ENCODE measurements at places on chromosomes 7 and 10. TPM values are rescaled to one million over a fixed set of nuclear protein-coding genes. Genes with fewer than 3 reads are reported as not detected.
A peak's percentile ranks its signal among the peaks of the same experiment; 100 is the strongest.

DNA sequence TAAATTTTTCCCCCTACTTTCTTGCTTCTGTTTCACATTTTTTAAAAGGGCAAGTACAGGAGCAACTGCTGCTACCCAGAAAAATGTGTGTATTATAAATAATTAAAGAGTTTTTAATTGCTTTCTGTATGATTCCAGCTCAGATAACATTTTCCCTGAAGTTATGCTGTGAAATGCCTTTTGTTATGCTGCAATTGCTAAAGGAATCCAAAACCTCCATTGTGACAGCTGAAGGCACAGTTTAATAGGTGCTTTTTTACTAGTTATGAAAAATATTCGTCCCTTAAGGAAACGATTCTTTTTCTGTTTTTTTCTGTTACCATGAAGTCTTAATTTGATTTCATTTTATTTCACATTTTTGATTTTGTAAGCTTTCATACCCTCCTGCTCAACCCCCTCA lies 83.2 kb downstream of the ZNRF2 start:
- peak overlapping the region; percentile 4 for H3K4me3 ChIP-seq
- peaks cover 38% of the 10 kb centered on the region for H3K4me1 ChIP-seq
- H3K27me3 ChIP-seq, result no peaks in the 10 kb centered on the region
- peak overlapping the region; percentile 76 for H3K27ac ChIP-seq
- DNase-seq, result peak; percentile 18

DNA sequence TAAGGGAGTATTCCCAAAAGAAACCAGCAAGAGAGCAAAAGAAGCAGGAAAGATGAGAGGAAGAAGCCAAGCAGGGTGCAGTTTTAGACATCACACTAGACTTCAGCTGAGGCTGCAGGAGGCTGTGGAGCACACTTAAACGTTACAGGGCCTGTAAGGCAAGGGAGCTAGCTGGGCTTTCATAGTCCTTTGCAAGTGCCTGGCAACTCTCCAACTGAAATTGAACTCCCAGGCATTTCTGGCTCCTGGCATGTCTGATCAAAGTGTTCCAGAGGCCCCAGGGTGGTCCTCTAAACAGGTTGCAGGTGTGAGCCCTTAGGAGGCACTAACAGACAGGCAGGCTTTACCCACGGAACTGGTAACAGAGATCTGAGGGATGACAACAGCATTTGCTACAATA lies 750.2 kb downstream of the XPNPEP1 start:
- H3K27ac ChIP-seq, result no peak overlapping the region
- no peak overlapping the region for H3K4me3 ChIP-seq
- no peaks in the 10 kb centered on the region for H3K36me3 ChIP-seq
- no peaks in the 10 kb centered on the region for H3K27me3 ChIP-seq

DNA sequence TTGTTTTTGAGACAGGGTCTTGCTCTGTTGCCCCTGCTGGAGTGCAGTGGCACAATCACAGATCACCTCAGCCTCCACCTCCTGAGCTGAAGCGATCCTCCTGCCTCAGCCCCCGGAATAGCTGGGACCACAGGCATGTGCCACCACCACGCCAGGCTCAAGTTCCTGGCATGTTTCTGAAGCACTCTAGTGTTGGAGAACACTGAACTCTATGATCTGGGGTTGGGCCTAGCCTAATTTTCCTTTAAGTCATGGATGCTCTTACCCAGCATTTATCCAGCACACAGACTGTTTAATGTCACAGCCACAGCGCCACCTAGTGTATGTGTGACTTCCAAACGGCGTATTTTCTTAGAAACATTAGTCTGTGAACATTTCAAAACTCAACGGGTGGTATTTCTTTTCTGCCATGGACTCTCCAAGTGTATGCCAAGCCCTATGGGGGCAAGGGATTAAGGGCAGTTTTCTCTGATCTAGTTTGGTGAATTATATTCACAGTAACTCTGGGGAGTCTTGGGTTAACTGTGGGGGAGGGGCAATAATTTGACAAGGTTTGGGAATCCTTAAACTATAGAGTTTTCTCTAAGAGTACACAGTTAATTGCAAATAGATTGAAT lies 91.8 kb downstream of the CREM start:
- H3K27me3 ChIP-seq, result no peaks in the 10 kb centered on the region
- H3K36me3 ChIP-seq, result no peaks in the 10 kb centered on the region
- DNase-seq, result peak; percentile 94
- H3K4me1 ChIP-seq, result peaks cover 37% of the 10 kb centered on the region
- H3K4me3 ChIP-seq, result no peak overlapping the region

DNA sequence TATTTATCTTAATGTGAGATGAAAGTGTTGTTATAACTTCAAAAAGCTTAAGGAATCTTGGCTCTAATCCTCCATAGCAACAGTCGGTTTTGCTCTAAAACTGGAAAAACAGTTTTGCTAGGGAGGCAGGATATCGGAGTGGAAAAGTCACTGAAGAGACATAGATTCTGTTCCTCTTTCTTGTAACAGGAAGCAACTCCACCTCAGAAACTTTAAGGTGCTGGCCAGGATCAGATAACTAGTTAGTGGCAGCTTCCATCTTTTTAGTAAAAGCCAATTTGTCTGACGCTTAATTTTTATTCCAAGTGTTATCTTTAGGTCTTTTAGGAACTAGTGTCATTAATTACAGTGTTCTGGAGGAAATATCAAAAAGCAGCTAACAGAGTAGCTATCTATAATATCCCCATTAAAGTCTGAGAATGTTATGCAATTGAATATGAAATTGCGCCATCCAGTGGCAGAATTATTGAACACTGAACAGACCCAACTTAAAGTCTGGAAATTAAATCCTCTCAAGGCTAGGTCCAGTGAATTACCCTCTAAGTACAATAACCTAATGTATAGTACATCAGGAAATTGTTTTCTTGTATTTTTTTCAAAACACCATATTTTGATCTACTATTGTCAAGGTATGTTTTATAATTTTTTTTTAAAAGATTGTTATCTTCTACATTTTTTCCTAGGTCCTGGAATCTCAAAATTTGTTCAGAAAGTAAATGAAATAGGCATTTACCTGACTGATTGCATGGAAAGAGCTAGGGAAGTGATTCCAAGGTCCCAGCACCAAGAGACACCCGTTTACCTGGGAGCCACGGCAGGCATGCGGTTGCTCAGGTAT lies 65.9 kb upstream of the CC2D2B start:
- peak; percentile 74 for DNase-seq
- no peaks in the 10 kb centered on the region for H3K4me1 ChIP-seq
- H3K4me3 ChIP-seq, result no peak overlapping the region
- no peaks in the 10 kb centered on the region for H3K27me3 ChIP-seq
- no peak overlapping the region for H3K27ac ChIP-seq

GRCh38 chr10:132334631-132335188 lies 2.7 kb downstream of the LRRC27 start:
- H3K27me3 ChIP-seq, result no peaks in the 10 kb centered on the region
- H3K4me1 ChIP-seq, result no peaks in the 10 kb centered on the region
- no peak for DNase-seq
- no peak overlapping the region for H3K4me3 ChIP-seq
- H3K27ac ChIP-seq, result no peak overlapping the region

DNA sequence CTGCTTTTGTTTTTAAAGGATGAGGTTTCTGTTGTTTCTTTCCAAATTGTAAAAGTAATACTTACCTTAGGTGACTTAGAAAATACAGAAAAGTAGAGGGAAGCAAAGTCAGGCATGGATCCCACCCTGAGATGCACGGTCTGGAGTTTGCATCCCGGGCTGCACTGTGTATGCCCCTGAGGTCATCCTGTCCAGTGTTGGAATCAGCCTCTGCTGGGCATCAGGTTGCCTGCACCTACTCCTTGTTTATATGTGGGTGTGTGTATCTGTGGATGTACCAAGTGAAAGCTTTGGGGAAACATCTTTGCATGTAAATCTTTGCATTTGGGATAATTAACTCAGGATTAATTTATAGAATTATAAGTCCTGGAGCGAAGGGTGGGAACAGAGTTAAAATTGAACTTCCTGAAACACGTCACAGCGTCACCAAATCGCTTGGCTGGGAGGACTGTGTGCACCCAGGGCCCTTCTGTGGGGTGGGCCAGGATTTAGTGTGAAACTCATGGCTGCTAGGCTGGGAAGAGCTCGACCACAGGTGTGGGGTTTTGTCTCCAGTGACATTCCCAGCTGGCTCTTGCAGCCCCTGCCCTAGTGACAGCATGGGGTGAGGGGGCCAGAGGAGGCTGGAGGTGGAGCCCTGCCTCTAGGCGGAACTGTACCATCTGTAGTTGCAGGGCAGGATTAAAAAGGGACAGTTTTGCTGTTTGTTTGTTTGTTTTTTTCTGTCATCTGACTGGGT lies 27.9 kb downstream of the GTF2IRD1 start:
- H3K36me3 ChIP-seq, result peaks cover 6% of the 10 kb centered on the region
- DNase-seq, result peak; percentile 66
- H3K27ac ChIP-seq, result peak overlapping the region; percentile 74
- peaks cover 66% of the 10 kb centered on the region for H3K4me1 ChIP-seq
- H3K4me3 ChIP-seq, result no peak overlapping the region

- H3K36me3 ChIP-seq, result peaks cover 8% of the 10 kb centered on the region
- H3K4me3 ChIP-seq, result no peak overlapping the region
- H3K4me1 ChIP-seq, result no peaks in the 10 kb centered on the region
Observed at GRCh38 chr7:135428879-135429278, 81.0 kb downstream of the CNOT4 start.

- no peaks in the 10 kb centered on the region for H3K36me3 ChIP-seq
- DNase-seq, result no peak
- H3K27me3 ChIP-seq, result no peaks in the 10 kb centered on the region
- H3K27ac ChIP-seq, result no peak overlapping the region
- no peak overlapping the region for H3K4me3 ChIP-seq
Observed at GRCh38 chr10:45545150-45545549, 127.4 kb downstream of the ZFAND4 start.

DNA sequence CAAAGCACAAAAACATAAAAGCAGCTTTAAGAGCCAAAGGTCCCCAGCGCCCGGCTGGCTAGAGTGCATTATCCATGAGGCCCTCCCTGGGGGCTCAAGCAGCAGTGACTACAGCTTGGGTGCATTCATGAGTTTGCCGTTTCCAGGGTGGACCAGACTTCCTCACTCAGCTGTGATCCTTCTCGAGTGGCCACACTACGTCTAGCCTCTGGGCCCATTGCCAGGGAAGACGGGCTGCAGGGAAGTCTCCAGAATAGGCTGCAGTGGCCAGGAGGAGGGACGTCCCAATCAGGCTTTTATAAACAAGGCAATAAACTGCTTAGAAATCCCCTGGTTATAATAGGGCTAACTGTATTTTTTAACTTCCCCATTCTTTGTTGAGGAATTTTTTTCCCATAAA lies 89.4 kb upstream of the C1QL3 start:
- no peaks in the 10 kb centered on the region for H3K4me1 ChIP-seq
- H3K27me3 ChIP-seq, result no peaks in the 10 kb centered on the region
- H3K36me3 ChIP-seq, result no peaks in the 10 kb centered on the region
- DNase-seq, result no peak
- no peak overlapping the region for H3K4me3 ChIP-seq
- H3K27ac ChIP-seq, result no peak overlapping the region

DNA sequence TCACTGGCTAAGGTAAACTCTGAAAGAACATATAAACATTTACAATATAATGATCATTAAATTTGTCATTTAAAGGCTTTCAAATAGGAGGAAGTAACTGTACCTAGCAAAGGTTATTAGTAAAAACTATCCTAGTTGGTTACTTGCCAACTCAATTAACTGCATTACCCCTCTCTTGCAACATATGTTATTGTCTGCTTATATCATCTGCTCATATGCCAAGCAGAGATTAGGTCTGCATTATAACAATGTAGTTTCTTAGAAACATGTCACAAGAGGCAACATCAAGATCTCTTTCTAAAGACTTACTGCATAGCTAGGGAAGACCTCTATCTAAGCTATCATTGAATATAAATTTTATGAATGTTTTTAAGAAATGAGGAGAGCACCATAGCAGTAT lies 132.5 kb downstream of the RELN start:
- H3K27ac ChIP-seq, result no peak overlapping the region
- no peak overlapping the region for H3K4me3 ChIP-seq
- DNase-seq, result no peak
- H3K4me1 ChIP-seq, result peaks cover 9% of the 10 kb centered on the region
- no peaks in the 10 kb centered on the region for H3K27me3 ChIP-seq
- H3K36me3 ChIP-seq, result no peaks in the 10 kb centered on the region

DNA sequence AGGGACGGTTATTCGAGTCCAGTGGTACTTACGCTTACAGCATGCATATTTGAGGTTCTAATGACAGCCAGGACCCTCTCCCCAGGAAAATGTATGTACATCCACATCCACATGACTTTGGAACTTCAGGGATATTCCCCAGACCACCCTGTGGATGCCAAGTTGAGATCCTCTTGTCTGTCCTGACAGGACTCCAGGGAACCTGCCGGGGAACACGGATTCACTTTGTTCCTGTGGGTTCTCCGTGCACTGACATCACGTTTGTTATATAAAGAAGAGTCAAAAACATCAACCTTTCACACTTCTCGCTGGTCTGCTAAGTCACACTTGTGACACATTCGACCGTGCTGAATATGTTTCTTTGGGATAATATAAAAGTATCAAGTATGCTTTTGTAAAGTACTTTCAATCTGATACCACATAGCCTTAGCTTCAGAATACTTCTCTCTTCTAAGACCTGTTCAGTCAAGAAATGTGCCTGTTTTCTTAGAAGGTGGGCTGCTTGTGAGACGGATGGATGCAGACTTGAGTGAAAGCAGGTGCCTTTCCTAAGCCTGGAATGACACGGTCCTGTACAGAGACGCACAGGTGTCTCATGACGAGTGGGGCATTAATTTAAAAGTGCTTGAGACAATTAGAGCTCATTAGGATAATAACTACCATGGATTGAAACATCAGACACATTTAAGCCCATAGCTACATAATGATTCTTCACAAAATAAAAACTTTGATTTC lies 38.7 kb downstream of the CALML5 start:
- H3K4me1 ChIP-seq, result peaks cover 30% of the 10 kb centered on the region
- H3K27ac ChIP-seq, result no peak overlapping the region
- H3K4me3 ChIP-seq, result no peak overlapping the region

NUTM2B gene
- total RNA-seq, result 0.51 TPM

GIMAP7 gene
- total RNA-seq, result not detected

SLC18A3 gene
- total RNA-seq, result not detected

EPO gene
- total RNA-seq, result not detected

PRSS37 gene
- not detected for total RNA-seq

MBL2 gene
- total RNA-seq, result not detected

PNLIPRP3 gene
- not detected for total RNA-seq

UPF2 gene
- 22.9 TPM for total RNA-seq

PTF1A gene
- not detected for total RNA-seq

BICC1 gene
- 13.0 TPM for total RNA-seq
